ENCODE measurements at places on chromosomes 13 and 19.
A peak's percentile ranks its signal among the peaks of the same experiment; 100 is the strongest.

- DNase-seq, result no peak
Observed at GRCh38 chr19:17829855-17830566, 8.7 kb upstream of the INSL3 start.

- DNase-seq, result no peak
Observed at GRCh38 chr19:58568453-58569130, 4.5 kb downstream of the MZF1 start.

- no peak for DNase-seq
Observed at GRCh38 chr13:95679722-95680121, 2.8 kb downstream of the DNAJC3 start.

GRCh38 chr13:101399365-101399764 lies 16.9 kb downstream of the NALCN start:
- no peak for DNase-seq

DNA sequence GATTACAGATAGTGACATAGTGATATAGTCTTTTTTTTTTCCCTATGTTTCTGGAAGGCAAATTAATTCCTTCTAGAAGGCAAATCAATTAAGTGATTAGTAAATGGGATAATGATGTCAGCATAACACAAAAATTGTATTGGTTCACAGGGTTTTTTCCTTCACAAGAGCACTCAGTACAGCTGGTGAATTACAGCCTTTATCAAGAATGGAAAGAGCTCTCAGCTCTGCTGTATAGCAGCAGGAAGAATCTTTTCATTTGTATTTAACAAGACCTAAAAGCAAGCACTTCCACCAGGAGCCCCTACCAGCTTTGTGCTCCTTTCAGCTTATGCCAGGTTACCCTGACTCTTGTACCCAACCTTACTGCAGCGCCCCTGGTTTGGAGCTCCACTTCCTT lies 90.8 kb downstream of the SERP2 start:
- no peak for DNase-seq

GRCh38 chr13:94168783-94169453 lies 310.6 kb downstream of the DCT start:
- DNase-seq, result no peak

- DNase-seq, result no peak
Observed at GRCh38 chr13:63425131-63425530, 2009.5 kb upstream of the PCDH20 start.

DNA sequence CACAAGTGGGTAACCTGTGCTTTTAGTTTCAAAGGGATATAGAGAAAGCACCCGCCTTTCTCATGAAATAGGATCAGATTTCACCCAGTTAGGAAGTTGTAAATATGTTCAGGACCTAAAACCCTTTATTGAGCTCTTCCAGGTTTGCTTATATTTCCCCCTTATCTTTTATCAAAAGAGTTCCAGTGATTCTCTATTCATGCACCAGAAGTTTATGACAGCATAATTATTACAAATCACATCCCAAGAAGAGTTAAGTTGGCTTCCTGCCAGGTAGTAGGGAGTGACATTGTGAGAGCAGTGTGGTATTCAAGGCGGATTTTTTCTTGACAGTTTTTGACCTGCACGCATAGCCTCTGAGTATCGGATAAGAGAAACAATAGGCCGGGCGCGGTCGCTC lies 190.3 kb downstream of the STK24 start:
- DNase-seq, result no peak

- no peak for DNase-seq
Observed at GRCh38 chr19:33434886-33435705, 61.6 kb downstream of the CEBPG start.

- DNase-seq, result no peak
Observed at GRCh38 chr13:114048443-114048842, 74.6 kb upstream of the C13orf46 start.

DNA sequence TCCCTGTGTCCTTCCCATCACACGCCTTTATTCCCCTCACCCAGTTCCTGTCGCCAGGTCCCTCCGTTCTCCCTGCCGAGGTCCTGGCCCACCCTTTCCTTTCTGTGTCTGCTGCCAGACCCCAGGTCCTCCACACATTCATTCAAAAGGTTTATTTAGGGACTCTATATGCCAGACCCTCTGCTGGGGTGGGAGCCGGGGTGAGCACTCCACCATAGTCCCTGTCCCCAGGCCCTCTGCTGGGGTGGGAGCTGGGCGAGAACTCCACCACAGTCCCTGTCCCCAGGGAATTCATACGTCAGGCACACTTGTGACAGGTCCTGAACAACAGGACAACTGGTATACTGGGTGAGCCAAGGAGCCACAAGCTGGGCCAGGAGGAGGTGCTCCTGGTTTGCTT lies 34.4 kb upstream of the TUBGCP3 start:
- DNase-seq, result no peak

DNA sequence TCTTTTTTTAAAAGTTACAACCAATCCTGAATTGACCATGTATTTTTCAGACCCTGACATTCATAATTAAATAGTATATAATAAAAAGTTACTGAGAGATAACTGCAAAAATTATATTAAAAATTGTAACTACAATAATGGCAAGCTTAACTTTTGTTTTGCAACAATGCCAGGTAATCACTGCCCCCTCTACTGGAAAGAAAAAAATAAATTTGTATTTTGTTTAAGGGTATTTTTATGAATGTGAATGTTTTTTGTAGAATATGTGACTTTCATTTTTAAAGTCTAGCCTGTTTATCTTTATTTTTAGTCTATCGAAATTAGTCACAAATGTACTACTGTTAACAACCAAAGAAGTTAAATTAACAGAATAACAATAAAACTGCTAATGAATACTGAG lies 21.7 kb downstream of the MRPS31 start:
- no peak for DNase-seq

DNA sequence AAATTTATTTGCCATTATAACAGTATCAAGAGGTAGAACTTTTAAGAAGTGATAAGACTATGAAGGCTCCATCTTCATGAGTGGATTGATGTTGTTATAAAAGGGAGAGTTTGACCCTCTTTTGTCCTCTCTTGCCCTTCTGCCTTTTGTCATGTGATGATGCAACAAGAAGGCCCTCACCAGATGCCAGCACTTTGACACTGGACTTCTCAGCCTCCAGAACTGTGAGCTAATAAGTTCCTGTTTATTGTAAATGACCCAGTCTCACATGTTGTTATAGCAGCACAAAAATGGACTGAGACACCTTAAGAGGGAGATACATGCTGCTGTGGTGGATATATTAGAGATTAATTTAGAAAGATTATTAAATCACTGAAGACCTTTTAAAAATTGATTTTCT lies 71.6 kb downstream of the SPRYD7 start:
- no peak for DNase-seq

DNA sequence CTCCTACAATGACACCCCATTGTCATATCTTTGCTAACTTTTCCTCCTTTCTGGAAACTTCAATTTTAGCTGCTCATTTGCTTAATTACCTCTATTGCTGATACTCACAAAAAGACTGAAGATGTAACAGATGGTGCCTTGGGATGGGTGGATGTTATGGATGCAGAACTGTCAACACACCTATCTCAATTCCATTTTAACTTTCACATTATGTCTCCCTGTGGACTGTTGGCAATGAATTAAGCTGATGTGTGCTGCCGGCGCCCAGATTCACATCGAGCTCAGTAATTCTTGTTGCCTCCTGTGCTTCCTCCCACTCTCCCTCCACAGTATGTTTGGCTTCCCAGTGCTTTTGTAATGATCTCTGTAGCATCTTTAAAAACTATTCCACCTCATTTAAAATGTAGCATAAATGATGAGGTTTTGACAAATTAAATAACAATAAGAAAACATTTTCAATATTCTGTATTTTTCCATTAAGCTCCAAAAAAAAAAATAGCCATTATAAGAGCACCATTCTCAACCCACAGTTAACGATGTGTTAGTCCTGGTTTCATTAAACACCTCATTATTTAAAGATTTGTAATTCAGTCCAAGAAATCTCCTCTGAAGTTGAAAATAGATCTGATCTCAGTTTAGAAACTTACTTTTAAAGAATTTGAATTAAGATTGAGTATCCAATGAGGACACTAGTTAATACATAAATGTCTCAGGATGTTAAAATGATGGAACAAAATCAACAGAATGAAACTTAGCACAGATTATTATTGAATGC lies 99.9 kb upstream of the FAM216B start:
- no peak for DNase-seq

GRCh38 chr19:10292206-10292788 lies 2.5 kb downstream of the ICAM5 start:
- peak; percentile 61 for DNase-seq

- DNase-seq, result no peak
Observed at GRCh38 chr19:42052241-42052863, 17.7 kb downstream of the GRIK5 start.

DNA sequence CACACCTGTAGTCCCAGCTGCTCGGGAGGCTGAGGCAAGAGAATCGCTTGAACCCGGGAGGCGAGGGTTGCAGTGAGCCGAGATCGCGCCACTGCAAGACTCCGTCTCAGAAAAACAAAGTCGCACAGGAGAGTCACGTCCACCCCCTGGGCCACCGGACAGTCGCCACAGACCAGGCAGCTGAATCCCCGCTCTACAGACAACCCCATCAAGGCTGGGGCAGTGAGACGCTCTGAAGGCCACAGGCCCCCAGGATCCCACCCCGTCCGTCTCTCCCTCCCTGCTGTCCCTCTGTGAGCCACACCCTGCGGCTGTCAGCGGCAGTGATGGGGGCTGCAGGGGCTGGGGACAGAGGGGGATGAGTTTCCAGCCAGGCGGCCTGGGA lies 15.5 kb upstream of the PTBP1 start:
- no peak for DNase-seq

DNA sequence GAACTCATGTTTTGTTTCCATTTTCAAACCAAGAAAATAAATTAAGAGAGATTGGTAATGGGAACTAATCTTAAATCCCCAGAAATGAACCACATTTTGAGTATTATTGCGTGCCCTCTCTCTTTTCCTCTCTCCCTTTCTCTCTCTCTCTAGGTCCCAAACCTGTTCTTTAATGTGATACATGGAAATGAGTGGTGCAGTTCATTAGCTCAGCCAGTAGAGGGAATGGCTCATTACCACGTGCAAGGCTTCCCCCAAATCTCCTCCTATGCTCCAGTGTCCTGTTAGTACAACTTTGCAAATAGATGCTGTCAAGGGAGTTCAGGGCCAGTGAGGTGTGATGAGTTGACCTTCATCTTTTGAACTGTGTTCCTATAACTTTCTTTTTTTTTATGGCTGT lies 178.4 kb downstream of the FGF9 start:
- DNase-seq, result peak; percentile 2

DNA sequence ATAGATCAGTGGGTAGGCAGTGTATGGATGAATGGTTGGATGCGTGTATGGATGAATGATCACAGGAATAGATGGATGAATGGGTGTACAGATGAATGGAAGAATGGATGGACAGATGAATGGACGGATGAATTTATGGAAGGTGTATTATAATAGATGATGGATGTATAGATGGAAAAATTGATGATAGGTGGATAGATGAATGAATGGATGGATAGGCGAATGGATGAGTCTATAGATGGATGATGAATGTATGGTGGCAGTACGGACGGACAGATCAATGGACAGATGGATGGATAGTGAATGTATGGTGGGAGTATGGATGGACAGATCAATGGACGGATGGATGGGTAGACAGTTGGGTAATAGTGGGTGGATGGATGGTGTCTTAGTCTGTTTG lies 49.0 kb upstream of the ONECUT3 start:
- no peak for DNase-seq

DNA sequence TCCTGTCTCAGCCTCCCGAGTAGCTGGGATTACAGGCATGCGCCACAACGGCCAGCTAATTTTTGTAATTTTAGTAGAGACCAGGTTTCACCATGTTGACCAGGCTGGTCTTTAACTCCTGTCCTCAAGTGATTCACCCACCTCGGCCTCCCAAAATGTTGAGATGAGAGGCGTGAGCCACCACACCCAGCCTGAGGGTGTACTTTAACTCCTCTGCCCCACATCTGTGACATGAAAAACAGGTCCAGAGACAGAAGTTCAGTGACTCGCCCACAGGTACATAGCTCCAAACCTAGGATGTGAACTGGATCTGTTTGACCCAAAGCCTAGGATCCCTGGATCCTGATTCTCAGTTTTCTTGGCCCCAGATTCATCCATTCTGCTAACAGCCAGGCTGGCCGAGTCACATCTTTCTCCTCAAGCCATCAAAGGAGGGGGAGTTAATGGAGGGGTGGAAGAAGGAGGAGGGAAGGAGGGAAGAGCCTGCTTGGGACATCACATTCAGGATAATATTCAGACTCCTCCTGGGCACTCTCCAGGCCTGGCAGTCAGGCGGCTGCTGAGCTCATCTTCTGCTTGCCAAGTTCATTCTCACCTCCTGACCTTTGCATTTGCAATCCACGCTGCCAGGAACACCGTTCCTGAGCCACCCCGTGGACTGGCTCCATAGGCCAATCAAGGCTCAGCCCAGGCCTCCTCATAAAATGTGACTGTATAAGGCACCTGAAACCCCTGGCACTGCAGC lies 3.1 kb downstream of the SPC24 start:
- no peak for DNase-seq

DNA sequence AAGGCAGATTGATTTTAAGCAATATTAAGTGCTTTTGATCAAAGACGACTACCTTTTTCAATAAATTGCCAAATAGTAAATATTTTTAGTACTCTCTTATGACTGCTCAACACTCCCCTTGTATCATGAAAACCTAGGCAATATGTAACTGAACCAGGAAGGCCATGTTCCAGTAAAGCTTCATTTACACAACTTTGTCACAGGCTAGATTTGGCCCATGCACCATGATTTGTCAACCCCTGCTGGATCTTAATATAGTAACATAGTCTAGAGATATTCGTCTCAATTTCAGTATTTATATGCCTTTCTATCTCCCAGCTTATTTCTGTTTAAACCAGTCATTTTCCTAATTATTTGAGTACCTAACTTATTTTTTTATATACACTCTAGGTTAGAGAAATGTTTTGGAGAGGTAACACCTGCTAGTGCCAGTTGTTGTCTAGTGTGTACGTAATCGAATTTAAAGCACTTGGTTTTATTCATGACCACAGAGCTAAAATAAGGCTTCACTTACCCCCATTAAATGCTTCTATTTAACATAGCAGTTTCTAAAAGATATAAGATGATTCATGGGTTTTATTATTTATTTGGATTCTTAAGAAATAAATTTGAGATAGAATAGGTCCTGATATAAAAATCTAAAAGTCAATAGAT lies 21.0 kb downstream of the TPP2 start:
- no peak for DNase-seq

DNA sequence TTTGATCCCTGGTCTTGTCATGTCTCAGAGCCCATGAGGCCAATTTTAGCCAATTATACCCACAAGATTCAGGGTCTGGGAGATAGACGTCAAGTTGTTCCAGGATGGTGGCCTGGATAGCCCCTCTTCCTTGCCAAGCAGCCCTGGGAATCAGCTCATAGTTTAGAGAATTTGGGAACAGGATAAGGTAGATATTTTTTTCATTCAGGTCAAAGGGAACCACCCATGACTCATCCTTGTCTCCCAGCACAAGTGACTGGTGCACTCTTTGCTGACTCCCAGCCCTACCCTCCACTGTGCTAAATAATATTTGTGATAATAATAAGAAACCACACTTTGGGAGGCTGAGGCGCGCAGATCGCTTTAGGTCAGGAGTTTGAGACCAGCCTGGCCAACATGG lies 17.1 kb upstream of the S1PR4 start:
- DNase-seq, result no peak
